Activated gamma-delta T cell treated with Interleukin-2 at 50 U/mL for 16 hours (primary cell): ENCODE measurements at places on chromosomes 7 and 10.

GRCh38 chr10:11539191-11539868, 72.1 kb downstream of the USP6NL start:
- DNase-seq = no peak

GRCh38 chr7:102046373-102047117, 229.1 kb downstream of the CUX1 start:
- no peak for DNase-seq

DNA sequence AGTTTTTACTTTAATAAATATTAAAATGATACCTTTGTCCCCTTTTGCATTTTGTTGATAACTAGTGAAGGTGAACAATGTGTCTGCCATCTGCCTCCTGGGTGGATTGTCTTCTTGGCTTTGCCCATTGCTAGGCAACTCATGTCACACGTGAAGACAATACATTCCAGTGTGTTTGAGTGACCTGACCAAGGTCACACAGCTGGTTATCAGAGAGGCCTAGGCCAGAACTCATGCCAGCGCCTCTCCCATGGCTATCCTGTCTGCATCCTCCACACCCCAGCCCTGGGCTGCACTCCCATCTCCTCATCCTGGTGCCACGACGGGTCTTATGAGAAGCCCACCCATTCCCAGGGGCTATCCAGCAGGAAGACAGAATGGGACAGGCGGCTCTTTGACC, 108.7 kb downstream of the PLCE1 start:
- DNase-seq = no peak

DNA sequence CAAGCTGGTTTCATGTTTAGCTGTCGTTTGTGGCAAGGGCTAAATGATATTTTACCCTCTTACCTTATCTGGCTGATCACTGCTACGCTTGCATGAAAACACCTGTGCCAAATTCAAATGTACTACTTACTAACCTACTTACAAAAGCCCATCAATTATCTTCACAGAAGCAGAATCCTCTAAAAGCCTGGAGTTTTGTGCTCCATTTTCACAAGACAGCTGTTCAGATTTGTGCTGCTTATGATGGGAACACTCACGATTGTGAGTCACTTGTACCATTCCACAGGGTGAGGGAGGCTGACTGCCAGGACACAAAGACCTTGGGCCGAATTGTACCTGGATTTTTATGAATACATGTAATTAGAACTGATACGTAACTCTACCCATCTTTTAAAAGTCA, 245.0 kb upstream of the NPY start:
- DNase-seq = no peak

DNA sequence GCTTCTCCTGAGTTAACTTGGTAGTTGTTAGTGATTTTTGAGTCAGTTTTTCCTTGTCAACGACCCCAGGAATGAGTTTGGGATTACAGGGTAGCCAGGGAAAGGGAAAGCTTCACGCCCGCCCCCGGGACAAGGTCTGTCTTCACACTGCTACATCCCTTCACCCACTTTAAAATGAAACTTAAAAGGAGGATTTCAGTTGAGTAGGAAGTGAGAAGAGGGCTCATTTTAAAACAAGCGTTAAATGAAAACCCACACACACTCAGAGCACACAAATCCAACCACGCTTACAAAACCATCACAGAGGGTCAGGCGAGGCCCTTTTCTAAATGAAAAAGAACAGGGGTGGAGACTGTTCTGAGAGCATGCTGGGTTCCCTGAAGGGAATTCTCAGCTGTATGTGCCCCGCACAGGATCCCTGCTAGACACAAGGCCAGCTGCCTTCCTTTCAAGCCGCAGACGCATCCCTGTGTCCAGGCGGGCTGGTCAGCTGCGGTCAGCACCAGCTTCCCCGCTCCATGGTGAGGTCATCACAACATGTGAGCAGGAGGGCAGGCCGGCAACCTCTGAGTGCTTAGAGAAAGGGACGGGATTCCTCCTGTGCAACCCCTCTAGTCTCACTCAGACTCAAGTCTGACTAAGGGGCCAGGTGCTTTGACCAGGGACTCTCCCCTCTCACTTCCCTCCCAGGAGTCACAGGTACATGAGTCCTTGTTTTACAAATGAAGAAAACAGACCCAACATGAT, 111.8 kb downstream of the EGFR start:
- no peak for DNase-seq

- no peak for DNase-seq
These were observed 47.3 kb upstream of the TRIL start for GRCh38 chr7:29005406-29005805.

DNA sequence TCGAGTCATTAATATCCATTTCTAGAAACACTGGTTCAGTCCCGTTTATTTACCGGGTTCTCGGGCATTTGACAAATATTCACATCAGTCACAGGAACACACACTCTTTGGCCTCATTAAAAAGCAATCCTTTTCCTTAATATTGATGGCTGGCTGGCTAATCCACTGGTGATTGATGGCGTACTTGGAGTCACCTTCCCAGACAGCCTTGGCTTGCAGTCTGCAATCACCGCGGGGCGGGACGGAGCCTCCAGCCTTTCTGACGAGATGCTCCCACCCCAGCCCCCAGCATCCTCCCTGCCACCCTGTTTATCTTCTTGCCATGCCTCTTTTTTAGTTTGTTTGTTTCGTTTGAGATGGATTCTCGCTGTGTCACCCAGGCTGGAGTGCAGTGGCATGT, 36.6 kb downstream of the SRRM3 start:
- DNase-seq = no peak
